ENCODE measurements at places on chromosomes 12 and 14. TPM values are rescaled to one million over a fixed set of nuclear protein-coding genes. Genes with fewer than 3 reads are reported as not detected.

DNA sequence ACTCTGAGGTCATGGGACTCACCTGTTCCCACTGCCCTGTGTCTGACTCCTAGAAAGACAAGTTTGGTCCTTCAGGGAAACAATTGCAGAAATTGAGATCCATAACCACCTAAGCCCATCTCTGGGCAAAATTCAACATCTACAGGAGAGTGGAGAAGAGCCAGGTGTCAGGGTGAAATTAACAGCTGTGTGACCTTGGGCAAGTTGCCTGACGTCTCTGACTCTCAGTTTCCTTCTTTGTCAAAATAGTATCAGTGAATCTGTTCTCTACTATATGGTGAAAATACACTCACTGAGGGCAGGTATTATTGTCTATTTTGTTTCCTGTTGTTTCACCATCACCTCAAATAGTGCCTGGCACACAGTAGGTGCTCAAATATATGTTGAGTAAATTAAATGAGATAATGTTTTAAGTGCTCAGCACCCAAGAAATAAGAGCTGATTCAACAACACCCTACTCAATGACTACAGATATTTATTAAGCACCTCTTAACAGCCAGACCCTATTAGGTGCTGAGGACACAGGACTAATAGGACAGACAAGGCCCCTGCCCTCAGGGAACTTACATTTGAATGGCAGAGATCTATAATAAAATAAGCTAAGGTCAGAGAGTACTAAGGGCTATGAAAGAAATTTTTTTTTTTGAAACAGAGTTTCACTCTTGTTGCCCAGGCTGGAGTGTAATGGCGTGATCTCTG is 14.2 kb upstream of the IFT81 start:
- H3K27ac ChIP-seq: peak overlapping the region; percentile 83
- no peaks in the 10 kb centered on the region for H3K36me3 ChIP-seq
- no peaks in the 10 kb centered on the region for H3K27me3 ChIP-seq
- no peak overlapping the region for H3K4me3 ChIP-seq
- no peaks in the 10 kb centered on the region for H3K4me1 ChIP-seq

GRCh38 chr12:109631751-109632150 is 58.2 kb downstream of the MVK start:
- no peak overlapping the region for H3K27ac ChIP-seq
- DNase-seq: no peak
- no peaks in the 10 kb centered on the region for H3K36me3 ChIP-seq
- H3K4me3 ChIP-seq: no peak overlapping the region
- H3K4me1 ChIP-seq: no peaks in the 10 kb centered on the region
- H3K27me3 ChIP-seq: no peaks in the 10 kb centered on the region

GRCh38 chr14:93803408-93804318 is 15.4 kb upstream of the PRIMA1 start:
- H3K27ac ChIP-seq: no peak overlapping the region
- DNase-seq: no peak
- H3K4me3 ChIP-seq: no peak overlapping the region

The ANP32D gene
- not detected for total RNA-seq

- peak overlapping the region; percentile 72 for H3K27ac ChIP-seq
- peaks cover 10% of the 10 kb centered on the region for H3K4me1 ChIP-seq
- H3K4me3 ChIP-seq: peak overlapping the region; percentile 85
- no peaks in the 10 kb centered on the region for H3K27me3 ChIP-seq
- peak; percentile 55 for DNase-seq
Measured at GRCh38 chr14:104864267-104865080, 594 bp upstream of the CEP170B start.

DNA sequence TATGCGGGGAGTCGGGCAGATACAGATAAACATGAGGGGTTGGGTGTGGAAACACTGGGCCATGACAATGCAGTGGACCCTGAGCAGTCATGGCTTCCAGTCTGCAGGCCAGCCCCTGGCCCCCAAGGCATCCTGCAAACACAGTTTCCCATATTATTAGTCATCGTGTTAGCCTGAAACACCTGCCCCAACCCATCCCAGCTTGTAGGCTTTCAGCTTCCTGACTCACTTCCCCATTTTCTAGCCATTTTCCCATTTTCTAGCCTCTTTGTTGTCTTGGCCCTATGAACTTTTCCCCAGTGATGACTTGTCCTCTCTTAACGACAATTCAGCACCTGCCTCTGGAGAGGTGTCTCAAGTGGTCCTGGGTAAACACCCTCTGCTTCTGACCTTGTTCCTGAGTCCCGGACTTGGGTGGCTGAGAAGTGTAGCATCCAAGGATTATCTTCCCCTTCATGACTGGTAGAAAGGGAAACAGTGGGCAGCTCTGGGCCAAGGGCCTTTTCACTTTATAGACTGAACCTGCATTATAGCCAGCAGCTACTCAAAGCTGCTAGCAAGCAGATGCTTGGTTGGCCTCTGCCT is 4.3 kb upstream of the PGF start:
- no peak for DNase-seq
- no peak overlapping the region for H3K27ac ChIP-seq
- no peaks in the 10 kb centered on the region for H3K27me3 ChIP-seq

The STYK1 gene
- 9.5 TPM for total RNA-seq

GRCh38 chr14:100403105-100403504 is 80.0 kb downstream of the SLC25A47 start:
- H3K36me3 ChIP-seq: no peaks in the 10 kb centered on the region
- DNase-seq: no peak
- peaks cover under 1% of the 10 kb centered on the region for H3K4me1 ChIP-seq
- H3K4me3 ChIP-seq: no peak overlapping the region
- H3K27ac ChIP-seq: no peak overlapping the region

The PIANP gene
- total RNA-seq: 3.1 TPM

Measured in prostate gland (tissue), 2 donors.